ENCODE measurements at places on chromosomes 7 and 10. TPM values are rescaled to one million over a fixed set of nuclear protein-coding genes. Genes with fewer than 3 reads are reported as not detected.

Gene SMO
- 4.3 TPM for total RNA-seq

Gene HPSE2
- total RNA-seq: not detected

Gene ACTL6B
- total RNA-seq: not detected

Gene NEUROD6
- not detected for total RNA-seq

Gene NPY
- total RNA-seq: not detected

Gene UCN3
- total RNA-seq: not detected

Gene LHPP
- 9.1 TPM for total RNA-seq

Gene CCL26
- not detected for total RNA-seq

Gene TUBAL3
- not detected for total RNA-seq

Gene OPN4
- total RNA-seq: not detected

DNA sequence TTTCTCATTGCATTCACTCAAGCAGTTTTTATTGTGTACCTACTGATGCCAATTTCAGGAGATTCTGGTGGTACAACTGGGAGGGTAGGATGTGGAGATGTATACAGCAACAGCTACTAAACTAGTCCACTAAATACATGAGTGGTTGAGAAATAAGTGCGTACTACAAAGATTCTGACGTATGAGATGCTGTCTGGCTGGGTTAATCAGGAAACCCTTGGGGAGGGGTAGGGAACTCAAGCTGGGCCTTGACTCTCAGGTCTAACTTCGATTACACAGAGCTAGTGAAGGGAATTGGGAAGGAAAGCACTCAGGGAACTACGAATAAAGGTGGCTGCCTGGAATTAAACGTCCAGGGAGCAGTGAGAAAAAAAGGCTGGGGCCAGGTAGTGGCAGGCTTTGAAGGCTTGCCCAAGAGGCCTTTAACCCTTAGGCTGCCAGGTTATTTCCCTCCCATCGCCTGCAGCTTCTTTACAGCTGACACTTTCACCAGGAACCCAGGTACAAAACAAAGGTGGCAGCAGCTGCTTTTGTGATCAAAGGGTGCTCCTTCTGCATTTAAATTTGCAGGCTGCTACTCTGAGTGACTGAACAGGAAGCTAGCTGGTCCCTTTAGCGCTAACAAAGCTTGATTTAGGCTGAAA, 3.2 kb downstream of the MMS19 start:
- DNase-seq: no peak

- no peak for DNase-seq
Observed at GRCh38 chr7:127396184-127396583, 3.7 kb upstream of the ZNF800 start.

DNA sequence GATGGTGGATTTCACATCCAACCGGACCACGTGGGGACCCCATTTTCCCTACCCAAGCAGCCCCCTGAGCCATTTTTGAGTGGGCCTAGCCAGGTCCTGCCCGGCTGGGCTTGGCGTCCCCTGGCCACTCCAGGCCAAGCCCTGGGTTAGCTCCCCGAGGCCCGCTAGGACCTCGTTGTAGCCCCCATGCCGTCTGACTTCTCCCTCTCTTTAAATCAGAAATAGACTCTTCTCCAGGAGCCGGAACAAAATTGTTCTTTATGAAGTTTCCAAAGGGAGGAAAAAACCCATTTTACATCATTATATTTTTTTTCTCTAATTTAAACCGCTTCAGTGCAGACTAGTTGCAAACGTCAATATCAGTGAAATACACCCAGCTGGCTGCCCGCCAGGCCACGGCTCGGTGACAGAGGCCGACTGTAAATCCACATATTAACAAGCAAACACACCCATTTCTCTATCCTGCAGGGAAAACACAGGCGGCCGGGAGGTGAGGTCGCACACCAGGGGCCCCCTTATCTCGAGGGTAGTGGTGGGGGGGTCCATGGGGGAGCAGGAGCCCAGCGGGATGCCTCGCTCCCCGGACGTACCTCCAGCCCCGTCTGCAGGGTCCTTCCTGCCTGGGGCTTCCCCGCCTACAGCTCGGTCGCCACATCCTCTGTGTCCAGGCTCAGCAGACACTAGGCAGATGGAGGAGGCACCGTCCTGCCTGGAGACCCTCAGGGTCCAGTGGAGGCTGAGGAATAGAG, 72.7 kb downstream of the ELFN1 start:
- no peak for DNase-seq

GRCh38 chr10:123480845-123481244, 185.3 kb upstream of the GPR26 start:
- no peak for DNase-seq

GRCh38 chr10:126074291-126074690, 177.9 kb downstream of the FANK1 start:
- no peak for DNase-seq

GRCh38 chr10:23768281-23768680, 329.4 kb downstream of the OTUD1 start:
- no peak for DNase-seq

DNA sequence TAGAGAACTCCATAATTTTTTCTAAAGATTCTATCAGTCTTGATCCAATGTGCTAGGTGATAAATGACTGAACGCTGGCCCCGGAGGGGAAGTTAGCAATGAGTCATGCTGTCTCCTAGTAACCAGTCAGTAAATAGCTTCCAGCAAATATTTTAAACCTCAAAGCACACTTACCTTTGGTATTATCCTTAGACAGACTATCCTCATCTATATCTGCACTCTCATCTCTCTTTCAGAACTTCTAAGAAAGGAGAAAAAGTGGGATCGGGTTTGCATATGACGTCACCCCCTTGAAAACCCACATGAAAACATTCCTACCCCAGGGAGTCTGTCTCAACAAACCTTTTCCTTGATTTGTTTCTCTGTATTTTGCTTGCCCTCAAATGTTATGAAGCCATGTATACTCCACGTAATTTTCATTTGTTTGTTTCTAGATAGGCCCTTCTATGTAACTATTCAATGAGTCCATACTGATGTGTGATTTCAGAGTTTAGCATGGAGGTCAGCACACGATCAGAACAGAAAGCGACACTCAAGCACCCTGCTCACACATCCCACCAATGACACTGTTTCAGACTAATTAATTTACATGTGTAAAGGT, 174.9 kb upstream of the NRP1 start:
- peak; percentile 71 for DNase-seq

DNA sequence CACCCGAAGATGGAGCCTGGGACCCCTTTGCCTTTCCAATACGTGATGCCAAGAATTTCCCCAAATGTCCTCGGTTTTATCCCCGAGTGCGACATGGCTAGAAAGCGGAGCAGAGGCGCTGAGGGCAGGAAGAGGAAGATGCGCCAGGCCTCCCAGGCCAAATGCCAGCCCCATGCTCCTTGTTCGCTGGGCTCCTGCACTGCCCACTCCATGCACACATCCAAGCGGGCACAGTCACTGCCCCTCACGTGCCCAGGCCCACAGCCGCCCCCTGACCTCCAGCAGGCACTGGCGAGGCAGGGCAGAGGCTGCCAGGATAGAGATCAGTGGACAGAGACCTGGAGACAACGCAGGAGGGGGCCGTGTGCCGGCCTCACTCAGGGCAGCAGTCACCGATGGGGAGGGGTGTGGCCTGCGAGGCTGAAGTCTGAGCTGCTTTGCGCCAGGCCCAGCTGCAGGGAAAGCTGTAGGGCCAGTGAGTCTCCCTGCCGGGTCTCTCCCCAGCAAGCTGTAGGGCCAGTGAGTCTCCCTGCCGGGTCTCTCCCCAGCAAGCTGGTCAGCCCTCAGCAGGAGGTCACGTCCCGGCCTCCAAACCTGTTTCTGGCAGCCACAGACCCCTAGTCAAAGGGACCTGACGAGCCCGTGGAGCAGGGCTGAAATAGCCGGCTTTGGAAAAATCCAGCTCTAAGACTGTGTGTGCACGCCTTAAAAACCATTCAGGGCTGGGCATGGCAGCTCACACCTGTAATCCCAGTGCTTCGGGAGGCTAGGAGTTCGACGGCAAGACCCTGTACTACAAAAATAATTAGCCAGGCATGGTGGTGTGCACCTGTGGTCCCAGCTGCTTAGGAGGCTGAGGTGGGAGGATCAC, 100.6 kb upstream of the DIP2C start:
- DNase-seq: no peak

DNA sequence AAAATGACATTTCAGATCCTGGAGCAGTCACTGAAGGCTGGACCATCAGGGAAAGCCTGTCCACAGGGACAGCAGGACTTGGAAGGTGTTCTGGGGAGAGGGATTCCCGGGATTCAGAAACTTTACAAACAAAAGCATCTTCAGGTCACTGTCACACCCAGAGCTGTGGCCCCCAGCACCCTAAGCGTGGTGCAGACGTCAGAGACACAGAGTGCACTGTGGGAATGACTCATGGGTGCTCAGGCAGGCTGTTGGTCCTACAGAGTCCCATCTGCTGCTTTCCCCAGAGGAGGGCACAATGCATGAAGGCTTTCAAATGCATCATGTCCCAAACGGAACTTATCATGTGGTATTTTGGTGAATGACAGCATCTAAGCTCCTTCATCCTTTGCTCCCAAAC, 13.1 kb upstream of the LRMDA start:
- no peak for DNase-seq

GRCh38 chr10:47358457-47358856, 10.3 kb downstream of the RBP3 start:
- DNase-seq: no peak

DNA sequence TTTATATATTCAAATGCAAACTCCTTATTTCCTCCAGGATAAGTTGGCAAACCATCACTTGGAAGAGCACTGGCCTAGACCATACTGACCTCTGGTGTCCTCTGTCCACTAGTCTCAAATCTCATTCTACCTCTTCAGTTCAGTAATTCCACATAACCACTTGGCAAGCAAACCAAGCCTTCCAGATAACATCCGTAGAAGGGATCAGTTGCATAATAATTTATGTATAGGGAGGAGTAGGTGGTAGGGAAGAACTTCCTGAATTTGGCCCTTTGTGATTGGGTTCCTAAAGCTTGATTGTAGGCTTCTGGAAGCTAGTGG, 55.0 kb downstream of the WAC start:
- peak; percentile 35 for DNase-seq

- DNase-seq: no peak
Observed at GRCh38 chr7:97317575-97317974, 200.1 kb downstream of the SDHAF3 start.

DNA sequence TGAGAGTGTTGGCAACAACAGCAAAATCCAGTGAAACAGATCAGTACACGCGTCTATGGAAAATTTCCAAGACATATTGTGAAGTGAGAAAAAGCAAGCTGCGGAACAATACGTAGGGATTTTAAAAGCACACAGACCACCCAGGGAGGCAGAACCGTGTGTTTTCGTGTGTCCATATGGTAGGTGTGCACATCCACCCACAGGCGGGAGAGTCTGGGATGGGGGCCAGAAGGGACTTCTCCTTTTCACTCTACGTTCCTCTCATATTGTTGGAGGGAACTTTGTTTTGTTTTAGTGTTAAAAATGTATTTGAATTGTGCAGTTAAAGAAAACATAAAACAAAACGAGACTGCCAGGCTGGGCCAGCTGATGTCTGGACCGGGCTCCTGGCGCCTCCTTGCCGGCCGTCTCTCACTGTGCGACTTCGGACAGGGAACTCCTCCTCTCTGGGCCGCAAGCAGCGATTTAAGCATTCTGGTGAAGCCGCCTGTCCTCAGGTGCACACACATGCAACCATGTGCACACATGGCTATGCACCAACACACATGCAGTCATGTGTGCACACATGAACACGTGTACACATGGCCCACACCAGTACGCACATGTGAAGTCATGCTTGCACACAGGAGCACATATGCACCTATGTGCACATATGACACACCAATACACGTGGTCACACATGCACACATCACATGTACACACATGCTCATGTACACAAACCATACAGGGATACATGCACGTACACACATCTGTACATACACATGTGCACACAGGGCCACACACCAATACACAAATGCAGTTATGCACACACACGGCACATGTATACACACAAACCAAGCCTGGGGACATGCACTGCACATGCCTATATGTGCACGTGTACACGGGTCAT, 141.1 kb downstream of the ELFN1 start:
- no peak for DNase-seq

GRCh38 chr7:20454202-20454601, 123.5 kb downstream of the ITGB8 start:
- DNase-seq: no peak

- DNase-seq: no peak
Observed at GRCh38 chr10:19713800-19714525, 102.3 kb upstream of the PLXDC2 start.

- DNase-seq: no peak
Observed at GRCh38 chr10:17237915-17238444, 9.9 kb downstream of the VIM start.
